Activated CD4-positive, alpha-beta T cell treated with anti-CD3 and anti-CD28 coated beads, Interleukin-2, Interleukin-4, amounts not matched to agents 100 ng/mL and 50 ng/mL, durations not matched to agents 16 hours and 8 hours (primary cell): ENCODE measurements at places on chromosomes 3 and 15.
A peak's percentile ranks its signal among the peaks of the same experiment; 100 is the strongest.

DNA sequence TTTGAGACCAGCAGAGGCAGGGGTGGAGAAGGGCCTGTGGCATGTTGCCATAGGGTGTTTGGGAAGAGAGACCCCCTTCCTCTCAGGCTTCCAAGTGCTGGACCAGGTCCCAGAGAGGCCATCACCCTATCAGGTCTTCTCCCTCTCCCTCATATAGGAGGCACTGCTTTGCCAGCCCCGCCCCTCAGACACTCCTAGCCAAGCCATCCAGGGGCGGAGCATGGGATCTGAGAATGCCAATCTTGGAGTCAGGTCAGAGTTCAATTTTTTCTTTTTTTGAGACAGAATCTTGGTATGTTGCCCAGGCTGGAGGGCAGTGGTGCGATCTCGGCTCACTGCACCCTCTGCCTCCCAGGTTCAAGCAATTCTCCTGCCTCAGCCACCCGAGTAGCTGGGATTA lies 32.7 kb downstream of the CRABP1 start:
- DNase-seq, result no peak

- DNase-seq, result no peak
Measured at GRCh38 chr15:39555885-39556284, 25.0 kb upstream of the THBS1 start.

GRCh38 chr3:138060792-138061191 lies 50.8 kb downstream of the CLDN18 start:
- DNase-seq, result no peak

DNA sequence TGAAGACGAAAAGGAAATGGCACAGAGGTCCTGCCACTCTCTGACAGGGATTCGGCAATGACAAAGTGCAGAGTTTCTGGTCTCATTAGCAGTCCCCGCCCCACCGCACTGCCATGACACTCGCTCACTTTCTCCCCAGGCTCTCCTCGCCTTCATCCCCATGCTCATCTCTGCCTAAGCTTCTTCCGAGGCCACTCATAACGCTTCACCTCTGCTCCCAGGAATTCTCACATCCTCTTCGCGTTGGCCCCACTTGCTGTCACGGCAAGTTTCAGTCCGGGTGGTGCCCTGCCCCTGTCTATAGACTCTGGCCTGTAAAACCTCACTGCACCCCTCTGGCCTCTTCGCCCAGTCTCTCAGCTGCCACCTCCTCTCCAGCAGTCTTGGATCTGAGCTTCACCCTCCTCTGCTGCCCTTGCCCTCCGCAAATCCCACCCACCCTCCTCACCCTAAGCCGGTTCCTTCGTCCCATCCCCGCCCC lies 654 bp downstream of the RUBCN start:
- peak; percentile 48 for DNase-seq

- no peak for DNase-seq
Measured at GRCh38 chr15:70257573-70258248, 160.0 kb upstream of the TLE3 start.

- no peak for DNase-seq
Measured at GRCh38 chr15:82970078-82970686, 15.8 kb upstream of the RAMAC start.

- DNase-seq, result no peak
Measured at GRCh38 chr3:8560366-8561007, 58.9 kb downstream of the LMCD1 start.

DNA sequence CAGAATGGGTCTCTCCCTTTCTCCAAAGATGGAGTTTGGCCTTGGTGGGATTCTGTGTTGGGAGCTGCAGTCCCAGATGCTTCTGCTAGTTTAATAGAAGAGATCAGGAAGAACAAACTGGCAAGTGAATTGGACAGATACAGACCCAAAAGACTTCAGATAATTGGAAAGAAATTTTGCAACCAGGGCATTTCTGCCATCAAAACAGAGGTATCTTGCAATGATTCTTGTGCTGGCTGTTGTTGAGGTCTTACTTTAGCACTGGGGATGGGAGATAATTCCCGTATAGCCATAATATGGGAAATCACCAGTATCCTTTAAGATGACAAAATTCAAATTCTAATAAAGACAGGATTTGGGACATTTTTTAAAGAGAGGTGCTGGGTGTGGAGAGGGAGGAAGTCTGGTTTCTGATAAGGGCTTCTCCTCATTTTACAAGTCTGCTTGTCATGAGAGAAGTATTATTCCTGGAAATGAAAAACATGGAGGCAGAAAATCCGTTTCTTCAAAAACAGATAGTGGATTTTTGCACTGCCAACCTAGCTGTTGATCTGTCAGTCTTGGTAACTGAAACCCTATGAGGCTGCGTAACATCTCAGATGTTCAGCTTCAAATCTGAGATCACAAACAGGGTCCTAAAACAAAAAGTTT lies 40.1 kb downstream of the FNDC3B start:
- no peak for DNase-seq

GRCh38 chr3:31502803-31503221 lies 29.9 kb upstream of the STT3B start:
- DNase-seq, result no peak

GRCh38 chr3:39144748-39145380 lies 8.5 kb downstream of the CSRNP1 start:
- DNase-seq, result no peak

DNA sequence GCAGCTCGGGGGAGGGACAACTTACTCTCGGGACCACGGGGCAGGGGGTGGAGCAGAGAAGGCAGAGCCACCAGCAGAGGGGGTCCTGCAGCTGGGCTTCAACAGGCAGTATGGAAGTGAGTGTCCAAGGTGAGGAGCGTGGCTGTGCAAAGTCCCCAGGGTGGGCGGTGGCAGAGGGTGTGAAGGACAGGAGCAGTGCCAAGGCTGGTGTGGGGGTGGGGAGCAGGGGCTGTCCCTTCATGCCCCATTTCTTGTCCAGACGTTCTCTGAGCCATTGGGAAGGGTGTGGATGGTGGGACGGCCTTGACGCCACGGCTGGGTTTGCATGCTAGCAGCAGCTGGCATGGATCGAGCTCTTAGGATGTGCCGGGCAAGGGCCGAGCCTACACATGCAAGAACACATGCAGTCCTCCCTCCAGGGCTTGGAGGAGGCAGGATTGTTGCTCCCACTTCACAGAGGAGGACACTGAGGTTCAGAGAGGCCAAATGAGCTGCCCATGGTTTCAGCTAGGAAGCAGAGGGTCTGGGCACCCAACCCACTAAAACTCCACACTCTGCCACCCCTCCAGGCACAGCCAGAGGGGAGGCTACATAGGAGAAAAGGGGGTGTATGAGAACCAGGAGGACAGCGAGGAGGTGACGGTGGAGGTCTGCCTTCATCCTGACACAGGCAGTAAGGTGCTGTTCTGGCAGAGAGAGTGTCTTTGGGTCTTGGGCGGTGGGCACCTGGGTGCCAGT lies 93.6 kb downstream of the TBC1D2B start:
- DNase-seq, result no peak

- no peak for DNase-seq
Measured at GRCh38 chr3:46521096-46521495, 23.3 kb downstream of the RTP3 start.

- DNase-seq, result peak; percentile 9
Measured at GRCh38 chr15:29734917-29735572, 87.2 kb downstream of the TJP1 start.

GRCh38 chr15:90104551-90104950 lies 2.3 kb upstream of the IDH2 start:
- DNase-seq, result no peak
